ENCODE measurements at places on chromosomes 11 and 22.

DNA sequence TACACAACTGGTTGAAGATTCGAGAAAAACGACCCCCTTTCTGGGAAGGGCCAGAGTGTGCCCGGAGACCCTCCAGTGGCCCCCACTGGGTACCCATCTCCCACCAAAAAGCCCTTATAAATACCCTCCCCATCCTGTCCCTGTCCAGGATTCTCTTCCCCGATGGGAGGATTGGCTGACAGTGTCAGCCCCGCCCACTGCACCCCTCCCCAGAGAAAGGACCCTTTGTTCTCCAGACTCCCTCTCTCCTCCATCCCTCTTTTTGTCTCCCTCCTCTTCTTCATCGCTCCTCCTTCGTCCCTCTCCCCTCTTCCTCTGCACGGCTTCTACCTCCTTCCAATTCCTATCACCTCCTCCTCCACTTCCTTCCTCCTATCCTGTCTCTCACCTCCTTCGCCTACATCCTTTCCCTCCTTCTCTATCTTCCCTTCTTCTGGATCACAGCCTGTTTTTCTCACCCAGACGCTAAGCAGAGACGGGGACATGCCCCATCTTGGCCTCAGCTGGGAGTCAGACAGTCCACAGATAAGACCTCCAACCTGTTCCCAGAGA is 13.3 kb upstream of the MEN1 start:
- no peak for DNase-seq

- DNase-seq: no peak
These were observed 1260.4 kb upstream of the RAG2 start for GRCh38 chr11:37858398-37858797.

- no peak for DNase-seq
These were observed 2.1 kb upstream of the OAF start for GRCh38 chr11:120208777-120209176.

DNA sequence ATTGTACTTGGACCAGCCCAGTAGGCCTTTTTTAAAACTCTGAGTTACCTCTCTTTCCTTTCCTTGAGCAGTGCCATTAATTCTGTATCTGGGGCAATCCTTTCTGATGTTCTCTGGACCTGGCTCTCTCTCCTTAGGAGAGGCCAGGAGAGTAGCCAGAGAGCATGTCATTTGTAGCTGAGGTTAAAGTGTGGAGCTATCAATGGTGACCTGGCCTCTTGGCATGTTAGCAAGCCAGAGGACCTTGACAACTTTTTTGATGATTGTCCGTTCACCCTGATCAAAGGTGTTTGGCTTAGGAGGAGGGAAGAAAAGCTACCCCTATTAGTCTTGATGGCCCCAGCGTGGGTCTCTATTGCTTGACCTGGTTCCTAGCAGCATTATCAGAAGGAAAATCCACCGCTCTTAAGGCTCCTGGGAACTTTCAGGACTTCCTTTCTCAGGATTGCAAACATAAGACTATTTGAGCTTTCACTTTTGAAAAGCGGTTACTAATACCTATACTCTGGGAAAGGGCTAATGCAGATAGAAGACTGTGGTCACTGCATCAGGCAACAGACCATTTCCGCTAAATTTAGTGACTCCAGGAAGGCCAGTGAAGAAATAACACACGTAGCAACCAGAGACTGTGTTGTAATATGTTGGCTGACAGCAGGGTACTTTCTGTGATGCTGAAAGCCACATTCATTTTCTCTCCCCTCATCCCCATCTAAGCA is 18.2 kb downstream of the LIMK2 start:
- no peak for DNase-seq

- DNase-seq: no peak
These were observed 138.5 kb downstream of the TTC28 start for GRCh38 chr22:28541137-28541536.

GRCh38 chr11:10461276-10461790 is 6.3 kb downstream of the AMPD3 start:
- DNase-seq: no peak

- no peak for DNase-seq
These were observed 28.1 kb upstream of the FBXO3 start for GRCh38 chr11:33802194-33802950.

DNA sequence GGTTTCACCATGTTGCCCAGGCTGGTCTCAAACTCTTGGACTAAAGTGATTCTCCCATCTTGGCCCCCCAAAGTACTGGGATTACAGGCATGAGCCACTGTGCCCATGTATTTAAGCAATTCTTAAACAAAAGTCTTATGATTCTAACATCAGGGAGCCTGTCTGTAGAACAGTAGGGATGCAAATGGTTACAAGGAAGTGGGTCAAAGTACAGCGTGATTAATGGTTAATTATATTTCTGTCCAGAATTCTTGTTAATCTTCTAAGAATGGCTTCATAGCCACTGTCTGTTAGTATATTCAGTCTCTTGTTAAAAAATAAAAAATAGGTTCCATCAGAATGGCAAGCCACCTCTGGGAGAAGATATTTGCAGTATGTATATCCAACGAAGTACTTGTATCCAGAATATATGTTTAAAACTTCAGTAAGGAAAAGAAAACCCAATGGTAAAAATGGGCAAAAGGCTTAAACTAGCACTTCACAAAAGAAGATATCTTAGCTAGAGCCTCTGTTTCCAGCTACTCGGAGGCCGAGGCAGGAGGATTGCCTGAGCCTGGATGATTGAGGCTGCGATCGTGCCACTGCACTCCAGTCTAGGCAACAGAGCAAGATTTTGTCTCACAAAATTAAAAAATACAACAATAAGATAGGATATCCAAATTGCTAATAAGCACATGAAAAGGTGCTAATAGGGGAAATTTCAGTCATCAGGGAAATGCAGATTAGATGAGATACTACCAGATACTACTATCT is 22.9 kb downstream of the ATG13 start:
- DNase-seq: no peak

GRCh38 chr22:31490496-31490925 is 869 bp upstream of the EIF4ENIF1 start:
- peak; percentile 40 for DNase-seq

DNA sequence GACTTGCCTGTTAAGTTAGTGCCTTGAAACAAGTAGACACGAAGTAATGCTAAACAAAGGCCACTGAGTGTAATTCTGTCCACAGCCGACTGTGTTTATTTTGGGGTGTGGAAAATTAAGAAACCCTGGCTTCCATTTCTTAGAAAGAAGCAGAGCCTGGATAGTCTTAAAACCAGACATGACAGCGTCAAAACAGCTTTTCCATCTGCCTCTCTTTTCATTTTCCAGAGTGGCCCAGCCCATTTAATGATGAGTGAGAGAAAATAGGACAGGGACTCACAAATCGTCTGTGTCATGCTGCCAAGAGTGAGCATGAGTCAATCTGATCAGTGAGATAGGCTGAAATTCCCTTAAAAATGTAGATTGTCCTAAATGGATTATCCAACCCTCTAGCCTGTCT is 485.9 kb downstream of the JRKL start:
- DNase-seq: no peak

Measured in T-helper 17 cell (primary cell).